Pulmonary artery endothelial cell (primary cell): ENCODE measurements at places on chromosomes 12 and 14. TPM values are rescaled to one million over a fixed set of nuclear protein-coding genes. Genes with fewer than 3 reads are reported as not detected.

SLCO1A2 gene
- not detected in 2 replicates for total RNA-seq

KCNH5 gene
- total RNA-seq = not detected in 2 replicates

GRCh38 chr14:37969511-37969979 is 238.2 kb upstream of the SSTR1 start:
- DNase-seq = no peak

- DNase-seq = no peak
These were observed 175.4 kb downstream of the SLC25A21 start for GRCh38 chr14:36996857-36997590.

- no peak for DNase-seq
These were observed 34.3 kb downstream of the KLRD1 start for GRCh38 chr12:10341892-10342509.

DNA sequence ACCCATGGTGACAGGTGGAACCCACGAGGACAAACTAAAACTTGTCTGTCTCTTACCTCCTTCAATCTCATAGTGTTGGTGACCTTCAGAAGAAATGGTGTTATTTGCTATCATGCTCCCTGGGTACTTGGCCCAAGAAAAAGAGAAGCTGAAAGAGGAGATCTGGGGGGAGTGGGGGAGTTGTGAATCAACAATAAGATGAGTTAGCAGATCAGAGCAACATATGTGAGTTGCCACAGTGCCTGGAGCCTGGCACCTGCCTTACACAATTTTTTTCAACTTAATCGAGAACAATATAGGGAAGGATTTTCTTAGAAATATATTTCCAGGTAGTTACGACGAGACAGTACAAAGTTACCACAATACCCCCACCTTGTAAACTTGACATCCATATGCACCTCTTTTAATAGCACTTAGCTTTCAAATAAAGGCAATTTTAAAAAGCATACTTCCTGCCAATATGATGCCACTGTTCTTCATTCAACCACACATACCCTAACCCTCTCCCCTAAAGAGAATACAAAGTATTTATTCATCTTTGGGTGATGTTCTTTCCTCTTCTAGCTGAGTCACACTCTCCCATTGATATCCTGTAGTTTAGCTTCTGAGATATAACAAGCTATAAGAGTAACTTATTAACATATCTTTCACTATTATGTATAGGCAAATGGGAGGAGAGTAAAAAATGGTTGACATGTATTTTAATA is 424.1 kb upstream of the OR4E1 start:
- no peak for DNase-seq
